ENCODE measurements at places on chromosomes 2 and 18.

DNA sequence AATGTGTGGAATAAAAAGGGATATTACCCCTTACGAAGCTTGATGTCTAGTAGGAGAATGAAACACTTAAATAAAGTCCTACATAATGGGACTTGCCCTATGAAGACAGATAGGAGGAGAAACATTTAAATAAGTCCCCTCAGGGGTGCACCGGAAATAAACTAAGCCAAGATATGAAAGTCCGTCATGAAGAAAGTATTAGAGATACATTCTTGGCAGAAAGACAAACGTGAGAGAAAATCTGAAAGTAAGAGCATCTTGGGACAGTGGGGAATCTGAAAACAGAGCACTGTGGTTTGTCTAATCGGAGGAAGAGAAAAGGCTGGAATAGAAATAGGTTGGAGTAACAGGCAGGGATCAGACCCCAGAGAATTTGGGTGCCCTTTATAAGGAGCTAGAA, 516.9 kb upstream of the DSEL start:
- no peak for DNase-seq

DNA sequence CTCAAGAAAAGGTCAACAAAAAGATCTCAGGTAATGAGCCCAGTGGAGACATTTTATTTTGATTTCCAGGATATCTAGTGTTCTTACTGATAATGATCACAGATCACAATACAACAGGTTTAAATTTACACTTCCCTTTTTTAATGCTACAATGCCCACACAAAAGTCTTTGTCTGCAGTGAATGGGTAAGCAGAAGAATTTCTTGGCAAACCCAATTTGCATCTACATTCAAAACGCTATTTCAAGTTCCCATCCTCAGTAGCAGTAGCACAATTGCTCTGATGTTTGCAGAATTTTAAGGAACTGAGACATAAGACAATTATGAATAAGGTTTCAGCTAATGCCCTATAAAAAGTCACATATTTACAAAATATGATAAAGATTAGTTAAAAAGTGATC, 929.4 kb upstream of the PIK3C3 start:
- DNase-seq = no peak

GRCh38 chr2:20592106-20593071, 58.5 kb downstream of the HS1BP3 start:
- no peak for DNase-seq

DNA sequence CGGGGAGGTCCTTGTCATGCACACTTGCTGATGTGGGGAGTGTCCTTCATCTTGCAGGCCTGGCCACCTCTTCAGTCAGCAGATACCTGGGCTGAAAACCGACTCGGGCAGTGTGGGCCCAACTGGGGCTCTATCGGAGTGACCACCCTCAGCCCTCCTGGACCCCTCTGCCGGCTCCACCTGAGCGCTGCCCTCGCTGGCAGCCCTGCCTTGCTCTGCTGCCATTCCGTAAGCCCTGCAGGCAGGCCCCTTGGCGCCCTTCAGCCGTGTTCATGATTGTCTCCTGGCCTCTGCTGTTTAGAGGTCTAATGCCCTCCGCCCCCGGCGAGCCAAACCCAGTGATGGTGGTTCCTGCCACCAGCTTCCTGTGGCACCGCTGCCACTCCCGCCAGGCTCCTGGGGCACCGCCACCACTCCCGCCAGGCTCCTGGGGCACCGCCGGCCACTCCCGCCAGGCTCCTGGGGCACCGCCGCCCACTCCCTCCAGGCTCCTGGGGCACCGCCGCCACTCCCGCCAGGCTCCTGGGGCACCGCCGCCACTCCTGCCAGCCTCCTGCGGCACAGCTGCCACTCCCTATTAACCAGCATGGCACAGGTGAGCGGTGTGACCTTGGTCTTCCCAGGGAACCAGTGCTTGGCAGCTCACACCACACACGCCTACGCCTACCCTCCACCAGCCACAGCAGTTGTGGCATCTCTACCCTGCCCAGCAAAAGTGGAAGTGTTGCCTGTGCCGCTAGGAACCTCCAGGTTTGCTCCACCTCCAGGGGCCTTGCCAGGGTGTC, 15.9 kb downstream of the CAPN10 start:
- no peak for DNase-seq

DNA sequence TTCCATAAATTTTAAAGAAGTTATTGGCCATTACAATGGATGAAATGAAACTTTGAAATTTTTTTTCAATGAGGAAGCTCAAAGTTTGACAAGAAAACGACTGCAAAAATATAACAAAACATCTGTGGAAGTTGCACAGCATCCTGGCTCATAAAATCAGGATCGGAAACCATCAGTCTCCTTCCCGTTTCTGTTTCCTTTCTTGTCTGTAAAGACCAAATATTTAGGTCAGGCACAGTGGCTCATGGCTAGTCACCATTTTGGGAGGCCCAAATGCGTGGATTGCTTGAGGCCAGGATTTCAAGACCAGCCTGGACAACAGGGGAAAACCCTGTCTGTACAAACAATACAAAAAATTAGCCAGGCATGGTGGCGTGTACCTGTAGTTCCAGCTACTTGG, 27.6 kb upstream of the SSB start:
- no peak for DNase-seq

DNA sequence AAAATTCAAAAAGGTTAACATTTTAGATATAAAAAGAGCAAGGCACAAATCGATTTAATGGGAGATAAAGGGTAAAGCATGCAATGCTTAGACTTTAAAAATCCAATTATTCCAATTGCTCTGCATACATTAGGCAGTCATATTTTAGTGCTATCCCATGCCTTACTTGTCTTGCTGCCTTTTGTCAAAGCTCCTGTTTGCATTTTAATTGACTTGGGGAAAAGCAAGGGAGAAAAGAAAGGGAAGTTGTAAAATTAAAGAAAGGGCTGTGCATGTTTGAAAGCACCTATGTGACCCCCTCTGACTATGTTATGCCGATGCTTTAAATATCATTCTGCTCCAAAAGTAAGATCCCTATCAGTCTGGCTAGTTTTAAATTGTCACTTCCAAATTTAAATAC, 193.7 kb upstream of the VWC2L start:
- DNase-seq = no peak

GRCh38 chr2:197197895-197198311, 112.7 kb downstream of the ANKRD44 start:
- no peak for DNase-seq

- no peak for DNase-seq
Observed at GRCh38 chr2:16653083-16653375, 12.6 kb downstream of the CYRIA start.

- no peak for DNase-seq
Observed at GRCh38 chr18:52289392-52289791, 50.6 kb upstream of the DCC start.

GRCh38 chr2:63790906-63791305, 50.8 kb upstream of the UGP2 start:
- DNase-seq = peak; percentile 72

DNA sequence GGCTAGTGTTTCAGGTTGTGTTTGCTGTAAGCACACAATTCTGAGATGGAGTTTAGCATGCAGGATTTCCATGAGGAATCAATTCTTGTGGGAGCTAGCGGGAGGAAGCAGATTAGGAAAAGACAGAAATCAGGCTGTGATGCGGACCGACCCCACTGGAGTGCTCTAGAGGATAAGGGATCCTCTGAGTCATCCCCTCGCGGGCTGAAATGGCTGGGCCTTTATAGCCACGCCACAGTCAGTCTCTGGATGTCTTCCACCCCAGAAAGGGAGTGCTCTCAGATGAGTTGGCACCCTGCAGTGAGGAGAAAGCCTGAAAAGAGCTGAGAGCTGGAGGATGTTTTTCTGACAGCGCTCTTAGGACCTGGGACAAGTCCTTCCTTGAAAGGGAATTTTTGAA, 102.4 kb downstream of the GALNT3 start:
- DNase-seq = no peak

- DNase-seq = no peak
Observed at GRCh38 chr2:236523249-236523648, 46.4 kb upstream of the ACKR3 start.

- DNase-seq = no peak
Observed at GRCh38 chr2:196823750-196824522, 14.8 kb upstream of the C2orf66 start.

- no peak for DNase-seq
Observed at GRCh38 chr2:2795438-2796091, 464.5 kb upstream of the MYT1L start.

GRCh38 chr2:158837645-158838044, 42.5 kb downstream of the DAPL1 start:
- no peak for DNase-seq

DNA sequence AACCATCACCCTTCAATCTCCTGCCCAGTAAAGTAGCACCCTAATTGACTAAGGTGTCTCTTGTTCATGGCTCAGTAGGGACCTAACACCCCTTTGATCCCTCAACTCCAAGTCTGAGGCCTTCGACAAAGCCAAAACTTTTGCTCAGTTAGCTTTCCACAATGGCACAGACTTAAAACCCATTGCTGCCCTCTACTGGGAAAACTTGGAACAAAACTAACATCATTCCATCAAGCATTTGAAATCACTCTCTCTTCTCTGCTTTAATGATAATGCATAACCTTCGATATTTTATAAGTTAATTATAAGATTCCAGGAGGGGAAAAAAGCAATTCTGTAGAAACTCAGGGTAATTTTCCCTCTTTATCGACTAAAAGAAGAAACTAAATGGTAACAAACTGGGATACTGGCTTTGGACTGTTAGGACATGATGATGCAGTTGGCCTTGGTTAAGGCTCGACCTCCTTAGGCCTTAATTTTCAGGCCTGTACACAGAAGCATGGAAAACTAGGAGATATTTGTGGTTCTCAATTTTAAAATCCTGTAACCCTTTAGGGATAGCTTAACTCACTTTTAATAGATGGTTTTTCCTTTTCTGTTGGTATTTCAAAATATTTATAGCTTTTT, 127.8 kb downstream of the STK39 start:
- peak; percentile 28 for DNase-seq

DNA sequence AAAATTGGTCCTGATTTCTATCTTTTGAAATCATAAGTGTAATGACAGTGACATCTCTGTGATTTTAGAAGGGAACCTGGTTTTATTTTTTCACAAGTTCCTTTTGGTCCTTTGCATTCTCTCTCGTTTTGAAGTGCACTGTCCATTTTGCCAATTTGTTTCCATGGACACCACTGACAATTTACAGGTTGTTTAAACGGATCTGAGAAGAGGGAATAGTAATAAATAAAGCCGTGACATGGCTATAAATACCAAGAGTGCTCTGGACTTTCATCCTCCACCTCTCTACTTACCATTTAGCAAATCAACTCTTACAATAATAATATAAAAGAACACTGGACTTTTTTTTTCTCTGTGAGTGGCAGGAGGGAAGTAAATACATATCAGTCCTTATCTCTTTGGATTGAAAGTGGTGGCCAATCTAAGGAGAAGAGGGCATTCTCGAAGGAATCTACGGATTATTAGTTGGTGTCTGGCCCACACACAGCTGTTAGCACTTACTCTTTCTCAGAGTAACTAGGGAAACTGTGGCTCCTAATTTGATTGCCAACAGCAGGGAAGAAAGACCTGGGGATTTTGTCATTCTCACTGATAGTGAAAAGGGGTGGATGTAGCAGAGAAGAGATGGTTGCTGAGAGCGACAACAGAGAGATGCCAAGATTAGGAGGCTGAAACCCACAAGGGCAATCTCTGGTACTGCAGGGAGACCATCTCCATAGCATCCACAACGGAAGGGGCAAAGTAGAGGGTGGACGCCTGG, 108.7 kb upstream of the FSHR start:
- no peak for DNase-seq

DNA sequence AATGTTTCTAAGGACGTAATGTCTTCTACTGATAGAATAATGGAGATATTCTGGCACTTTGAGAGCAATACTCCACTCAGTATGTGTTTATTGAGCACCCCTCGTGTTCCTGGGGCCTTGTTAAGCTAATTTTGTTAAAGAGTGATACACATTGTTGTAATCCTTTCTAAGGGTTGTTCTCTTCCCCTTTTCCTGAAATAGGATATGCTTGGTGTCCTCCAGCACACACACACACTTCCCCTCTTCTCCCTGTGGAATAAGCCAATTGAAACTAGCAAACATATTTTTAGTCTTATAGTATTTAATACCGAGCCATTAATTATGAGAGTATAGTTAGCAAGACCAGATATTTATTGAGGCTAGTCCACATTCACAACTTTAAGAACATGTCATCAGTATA, 114.1 kb downstream of the CRIM1 start:
- no peak for DNase-seq

Measured in urothelium cell line (cell line).